Brain microvascular endothelial cell (primary cell): ENCODE measurements at places on chromosomes 12 and 14.

DNA sequence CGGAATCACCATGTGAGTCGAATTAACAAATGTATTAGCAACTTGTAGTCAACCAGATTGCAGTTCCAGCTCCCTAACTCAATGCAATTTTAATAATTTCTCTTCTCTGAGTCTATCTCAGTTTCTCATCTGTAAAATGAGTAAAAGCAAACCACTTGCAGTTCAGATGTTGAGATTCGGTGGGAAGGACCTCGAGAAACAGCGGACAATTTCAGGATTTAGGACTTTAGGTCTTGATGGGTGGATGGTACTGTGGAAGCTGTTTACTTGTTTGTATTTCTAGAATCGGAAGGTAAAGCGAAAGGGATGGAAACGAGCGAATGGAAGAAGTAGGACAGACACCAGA lies 510 bp upstream of the TTC8 start:
- no peak for DNase-seq

- DNase-seq: no peak
These were observed 151.1 kb downstream of the KIF26A start for GRCh38 chr14:104289507-104289906.

DNA sequence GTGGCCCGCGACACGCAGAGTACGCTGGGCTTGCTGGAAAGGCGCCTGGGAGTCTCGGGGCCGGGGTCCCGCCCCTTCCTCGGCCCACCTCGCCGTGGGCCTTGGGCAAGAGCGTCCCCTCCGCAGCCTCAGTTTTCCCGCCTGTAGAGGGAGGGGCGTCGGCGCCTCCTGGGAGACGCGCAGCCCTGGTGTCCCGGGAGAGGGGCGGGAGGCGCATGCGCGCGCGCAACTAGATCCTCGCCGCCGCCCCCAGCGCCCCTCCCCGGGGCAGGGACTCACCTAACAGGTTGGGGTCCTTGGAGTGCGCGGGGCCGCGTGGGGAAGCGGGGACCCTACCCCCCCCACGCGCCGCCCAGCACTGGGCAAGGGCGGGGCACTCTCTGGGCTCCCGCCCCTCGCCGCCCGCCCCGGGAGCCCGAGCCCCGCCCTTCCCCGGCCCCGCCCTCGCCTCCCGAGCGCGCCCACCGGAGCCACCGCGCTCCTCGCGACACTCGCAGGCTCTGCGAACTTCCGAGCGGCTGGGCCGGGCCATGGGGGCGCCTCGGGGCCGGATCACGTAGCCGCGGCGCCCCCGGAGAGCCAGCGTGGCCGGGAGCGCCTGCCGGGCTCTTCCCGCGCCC lies at the start of gene KIF26A:
Gene KIF26A, plus strand, starts transcription at position 490 of the 620 bp plus-strand sequence. CDS start 136 bp downstream, outside the sequence.
- no peak for DNase-seq

GRCh38 chr14:47674543-47675465 lies 601 bp downstream of the MDGA2 start:
- DNase-seq: no peak

DNA sequence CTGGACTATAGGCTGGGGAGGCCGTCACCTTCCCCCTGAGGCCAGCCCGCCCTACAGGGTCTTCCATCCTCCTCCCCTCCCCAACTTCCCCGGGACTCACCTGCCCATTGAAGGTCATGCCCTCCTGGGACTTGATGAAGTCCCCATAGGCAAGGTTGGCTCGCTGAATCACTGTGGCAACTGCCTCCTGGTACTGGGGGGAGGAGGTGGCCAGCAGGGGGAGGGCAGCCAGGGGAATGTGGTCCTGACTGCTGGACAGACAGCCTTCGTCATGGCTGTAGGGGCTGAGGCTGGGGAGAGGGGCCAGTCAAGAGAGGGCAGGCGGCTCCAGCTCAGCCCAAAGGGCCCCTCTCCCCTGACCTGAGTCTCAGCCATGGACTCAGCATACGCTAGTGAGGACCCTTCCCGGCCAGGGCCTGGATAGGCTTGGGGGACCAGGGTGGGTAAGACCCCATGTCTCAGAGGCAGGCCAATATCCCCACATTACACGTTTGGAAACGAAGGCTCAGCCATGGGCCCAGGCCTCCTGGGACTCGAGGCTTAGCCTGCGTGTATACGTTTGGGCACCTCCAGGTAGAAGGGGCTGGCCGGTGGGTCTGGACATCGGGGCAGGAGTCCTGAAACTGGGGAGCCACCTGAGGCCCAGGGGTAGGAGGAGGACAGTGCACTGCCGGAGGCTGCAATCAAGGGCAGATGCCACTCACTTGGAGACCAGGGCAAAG lies 16.3 kb downstream of the ARL6IP4 start:
- no peak for DNase-seq

DNA sequence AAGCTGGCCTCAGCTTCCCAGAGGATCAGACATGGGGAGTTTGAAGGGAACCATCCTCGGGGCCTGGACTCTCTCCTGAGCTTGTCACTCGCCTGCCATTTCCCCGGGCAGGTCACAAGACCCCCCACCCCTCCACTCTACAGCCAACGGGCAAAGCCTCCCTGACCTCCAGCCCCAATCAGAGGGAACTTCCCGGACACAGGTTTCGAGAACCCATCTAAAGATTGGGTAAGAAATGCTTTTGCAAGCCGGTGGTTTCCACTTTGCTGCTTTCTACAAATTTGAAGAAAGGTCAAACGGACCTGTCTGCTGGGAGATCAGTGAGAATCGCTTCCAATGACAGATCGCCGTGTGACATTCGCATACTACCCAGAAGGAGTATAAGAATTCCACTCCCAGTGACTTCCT lies 89.6 kb downstream of the SCARB1 start:
- DNase-seq: no peak

- no peak for DNase-seq
These were observed 35.7 kb downstream of the LRFN5 start for GRCh38 chr14:41642367-41642766.

DNA sequence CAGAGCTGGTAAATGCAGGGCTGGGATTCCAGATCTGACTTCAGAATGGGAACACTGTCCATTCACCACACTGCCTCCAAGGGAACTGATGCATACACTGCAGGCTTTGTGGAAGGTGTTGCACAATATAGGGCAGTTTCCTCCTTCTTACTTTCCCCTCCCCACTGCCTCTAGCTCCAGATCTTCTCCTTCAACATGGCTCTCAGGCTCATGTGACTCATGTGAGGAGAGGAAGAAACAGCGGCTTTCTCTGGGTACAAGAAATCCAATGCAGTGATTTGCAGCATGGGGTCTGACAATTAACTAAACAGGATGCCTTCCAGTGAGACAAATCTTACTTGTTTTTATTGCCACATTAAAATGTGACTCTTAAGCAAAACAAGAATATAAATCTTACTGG lies 447.6 kb upstream of the CCDC196 start:
- peak; percentile 16 for DNase-seq
